Ascending aorta (tissue), 2 donors: ENCODE measurements at places on chromosomes 11 and 22.

DNA sequence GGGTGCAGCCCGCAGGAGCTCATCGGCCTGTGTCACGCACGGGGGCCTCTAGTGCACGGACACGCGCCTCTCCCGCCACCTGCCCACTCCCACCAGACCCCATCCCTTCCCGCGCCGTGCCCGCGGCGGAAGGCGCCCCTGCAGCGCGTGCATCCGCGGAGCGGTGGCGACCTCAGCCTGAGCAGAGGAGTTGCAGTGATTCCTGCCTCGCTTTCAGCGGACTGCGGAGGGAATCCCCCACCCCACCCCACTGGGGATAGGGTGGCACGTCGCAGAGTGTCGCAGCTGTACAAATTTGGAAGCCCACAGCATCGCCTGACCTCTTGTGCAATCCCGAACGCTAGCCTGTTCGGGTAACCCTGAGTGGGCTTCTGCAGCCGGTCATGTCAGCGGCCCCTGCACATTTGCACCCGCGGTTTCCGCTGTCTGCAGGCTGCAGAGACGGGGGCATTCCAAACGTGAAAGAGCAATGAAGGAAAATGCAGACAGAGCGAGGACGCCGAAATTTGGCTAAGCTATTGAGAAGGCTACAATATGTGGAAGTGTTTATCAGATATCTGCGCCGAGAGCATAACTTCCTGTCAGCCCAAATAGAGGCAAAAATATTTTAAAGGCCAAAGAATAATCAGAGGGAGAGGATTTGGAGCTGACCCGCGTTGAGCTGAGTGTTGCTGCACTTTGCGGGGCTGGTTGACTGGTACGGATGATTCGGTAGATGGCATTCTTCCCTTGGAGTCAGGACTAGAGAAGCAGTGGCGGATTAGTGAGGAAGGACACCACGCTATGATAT, 617 bp upstream of the ARHGAP20 start:
- no peaks in the 10 kb centered on the region for H3K27me3 ChIP-seq
- H3K27ac ChIP-seq = peak overlapping the region; percentile 11
- H3K4me3 ChIP-seq = peak overlapping the region; percentile 87

GRCh38 chr11:67435031-67435726, 2.3 kb downstream of the PTPRCAP start:
- no peak overlapping the region for H3K4me3 ChIP-seq
- H3K27me3 ChIP-seq = no peaks in the 10 kb centered on the region
- peaks cover 45% of the 10 kb centered on the region for H3K36me3 ChIP-seq
- peak overlapping the region; percentile 63 for H3K27ac ChIP-seq
- no peak for DNase-seq

DNA sequence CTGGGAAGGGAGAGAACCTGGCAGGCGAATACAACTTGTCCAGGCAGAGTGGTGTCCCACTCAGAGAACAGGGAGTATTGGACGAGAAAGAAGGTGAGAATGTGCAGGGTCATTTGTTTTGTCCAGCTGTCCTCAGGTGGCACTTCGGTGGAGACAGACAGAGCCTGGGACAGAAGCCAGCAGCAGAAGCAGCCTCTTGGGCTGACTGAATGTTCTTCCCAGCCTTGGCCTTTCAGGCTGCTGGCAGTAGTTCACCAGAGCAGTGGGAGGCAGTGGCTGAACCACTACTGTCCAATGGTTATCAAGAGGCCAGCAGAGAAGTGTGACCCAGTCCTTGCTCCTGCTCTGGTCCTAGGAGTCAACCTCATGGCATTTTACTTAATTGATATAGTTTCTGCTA, 331.1 kb upstream of the NARS2 start:
- no peak for DNase-seq
- H3K27ac ChIP-seq = no peak overlapping the region
- H3K27me3 ChIP-seq = no peaks in the 10 kb centered on the region
- no peaks in the 10 kb centered on the region for H3K4me1 ChIP-seq
- no peaks in the 10 kb centered on the region for H3K36me3 ChIP-seq

GRCh38 chr11:94130298-94131046, 1.8 kb downstream of the PANX1 start:
- peaks cover 4% of the 10 kb centered on the region for H3K4me1 ChIP-seq
- peak; percentile 82 for DNase-seq
- peak overlapping the region; percentile 66 for H3K4me3 ChIP-seq
- no peaks in the 10 kb centered on the region for H3K27me3 ChIP-seq
- H3K27ac ChIP-seq = peak overlapping the region; percentile 96
- H3K36me3 ChIP-seq = no peaks in the 10 kb centered on the region

GRCh38 chr11:17979770-17980371, 33.0 kb downstream of the SERGEF start:
- peaks cover 2% of the 10 kb centered on the region for H3K4me1 ChIP-seq
- H3K4me3 ChIP-seq = no peak overlapping the region
- no peak overlapping the region for H3K27ac ChIP-seq
- DNase-seq = no peak
- no peaks in the 10 kb centered on the region for H3K36me3 ChIP-seq

- H3K4me3 ChIP-seq = no peak overlapping the region
- no peaks in the 10 kb centered on the region for H3K4me1 ChIP-seq
- no peak overlapping the region for H3K27ac ChIP-seq
- DNase-seq = no peak
- no peaks in the 10 kb centered on the region for H3K27me3 ChIP-seq
- no peaks in the 10 kb centered on the region for H3K36me3 ChIP-seq
Observed at GRCh38 chr22:31923136-31923535, 21.2 kb upstream of the YWHAH start.

- DNase-seq = no peak
Observed at GRCh38 chr11:12552692-12553091, 121.5 kb upstream of the TEAD1 start.

- no peaks in the 10 kb centered on the region for H3K4me1 ChIP-seq
- H3K36me3 ChIP-seq = no peaks in the 10 kb centered on the region
- H3K27ac ChIP-seq = no peak overlapping the region
- H3K27me3 ChIP-seq = no peaks in the 10 kb centered on the region
- DNase-seq = no peak
Observed at GRCh38 chr11:100445231-100445735, 241.8 kb upstream of the ARHGAP42 start.

DNA sequence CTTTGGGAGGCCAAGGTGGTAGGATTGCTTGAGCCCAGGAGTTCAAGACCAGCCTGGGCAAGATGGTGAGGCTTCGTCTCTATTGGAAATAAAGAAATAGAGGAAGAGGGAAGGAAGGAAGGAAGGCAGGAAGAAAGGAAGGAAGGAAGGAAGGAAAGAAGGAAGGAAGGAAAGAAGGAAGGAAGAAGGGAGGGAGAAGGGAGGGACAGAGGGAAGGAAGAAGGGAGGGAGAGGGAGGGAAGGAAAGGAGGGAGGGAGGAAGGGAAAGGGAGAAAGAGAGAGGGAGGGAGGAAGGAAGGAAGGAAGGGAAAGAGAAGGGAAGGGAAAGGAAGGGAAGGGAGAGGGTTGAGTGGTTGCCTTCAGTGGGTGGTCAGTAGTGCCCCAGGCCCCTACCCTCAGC, 13.9 kb upstream of the PNPLA3 start:
- no peaks in the 10 kb centered on the region for H3K36me3 ChIP-seq
- H3K4me3 ChIP-seq = no peak overlapping the region
- DNase-seq = no peak
- H3K27ac ChIP-seq = no peak overlapping the region

- H3K27me3 ChIP-seq = no peaks in the 10 kb centered on the region
- peaks cover 10% of the 10 kb centered on the region for H3K4me1 ChIP-seq
- H3K4me3 ChIP-seq = no peak overlapping the region
- H3K27ac ChIP-seq = no peak overlapping the region
- no peaks in the 10 kb centered on the region for H3K36me3 ChIP-seq
Observed at GRCh38 chr11:27213232-27213660, 149.8 kb downstream of the CCDC34 start.

GRCh38 chr22:41825376-41825775, 7.5 kb upstream of the SREBF2 start:
- H3K27me3 ChIP-seq = no peaks in the 10 kb centered on the region
- H3K4me1 ChIP-seq = no peaks in the 10 kb centered on the region
- no peak overlapping the region for H3K4me3 ChIP-seq

GRCh38 chr11:34037016-34037415, 14.5 kb upstream of the CAPRIN1 start:
- no peak for DNase-seq
- H3K4me3 ChIP-seq = no peak overlapping the region
- H3K27me3 ChIP-seq = no peaks in the 10 kb centered on the region
- H3K4me1 ChIP-seq = no peaks in the 10 kb centered on the region
